Suppressor macrophage treated with lipopolysaccharide for 4 hours (primary cell): ENCODE measurements at places on chromosomes 4 and X.

DNA sequence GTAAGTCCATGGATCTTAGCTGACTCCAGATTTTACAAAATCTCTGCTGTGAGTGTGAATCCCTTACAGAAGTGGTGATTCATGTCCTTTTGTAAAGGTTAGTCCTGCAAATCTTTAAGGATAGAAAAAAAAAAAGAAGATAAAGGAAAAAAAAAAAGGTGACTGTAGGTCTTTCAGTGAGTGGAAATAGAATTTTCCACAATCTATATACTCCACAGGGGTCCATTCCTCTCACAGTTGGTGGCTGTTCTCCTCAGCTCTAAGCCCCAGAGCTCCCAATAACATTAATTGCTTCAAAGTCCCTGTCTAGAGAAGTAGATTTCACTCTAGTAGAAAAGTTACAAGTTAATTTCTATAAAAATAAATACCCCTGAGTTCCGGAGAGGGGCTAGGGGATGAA is 189.1 kb downstream of the NDST4 start:
- no peak for DNase-seq

DNA sequence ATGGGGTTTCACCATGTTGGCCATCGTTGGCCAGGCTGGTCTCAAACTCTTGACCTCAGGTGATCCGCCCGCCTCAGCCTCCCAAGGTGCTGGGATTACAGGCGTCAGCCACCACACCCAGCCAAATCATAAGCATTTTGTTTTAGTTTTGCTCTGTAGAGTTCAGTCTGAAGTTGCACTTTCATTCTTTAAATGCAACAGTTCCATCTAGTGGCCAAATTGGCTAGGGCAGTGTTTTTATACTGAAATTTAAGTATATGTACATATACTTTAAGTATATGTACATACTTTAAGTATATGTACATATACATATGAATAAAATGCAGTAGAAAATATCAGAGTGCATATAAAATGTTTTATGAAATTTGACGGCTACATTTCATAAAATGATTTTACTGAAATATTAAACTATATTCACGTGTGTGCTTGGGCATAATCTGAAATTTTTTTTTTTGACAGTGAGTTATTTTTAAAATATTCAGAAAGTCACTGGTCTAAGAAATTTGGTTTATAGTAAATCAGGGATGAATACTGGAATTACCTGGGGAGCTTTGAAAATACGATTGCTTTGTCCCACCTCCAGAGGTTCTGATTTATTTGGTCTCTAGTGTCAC is 145.5 kb downstream of the NWD2 start:
- peak; percentile 87 for DNase-seq

- no peak for DNase-seq
These were observed 192.4 kb upstream of the EDNRA start for GRCh38 chr4:147288512-147288911.

DNA sequence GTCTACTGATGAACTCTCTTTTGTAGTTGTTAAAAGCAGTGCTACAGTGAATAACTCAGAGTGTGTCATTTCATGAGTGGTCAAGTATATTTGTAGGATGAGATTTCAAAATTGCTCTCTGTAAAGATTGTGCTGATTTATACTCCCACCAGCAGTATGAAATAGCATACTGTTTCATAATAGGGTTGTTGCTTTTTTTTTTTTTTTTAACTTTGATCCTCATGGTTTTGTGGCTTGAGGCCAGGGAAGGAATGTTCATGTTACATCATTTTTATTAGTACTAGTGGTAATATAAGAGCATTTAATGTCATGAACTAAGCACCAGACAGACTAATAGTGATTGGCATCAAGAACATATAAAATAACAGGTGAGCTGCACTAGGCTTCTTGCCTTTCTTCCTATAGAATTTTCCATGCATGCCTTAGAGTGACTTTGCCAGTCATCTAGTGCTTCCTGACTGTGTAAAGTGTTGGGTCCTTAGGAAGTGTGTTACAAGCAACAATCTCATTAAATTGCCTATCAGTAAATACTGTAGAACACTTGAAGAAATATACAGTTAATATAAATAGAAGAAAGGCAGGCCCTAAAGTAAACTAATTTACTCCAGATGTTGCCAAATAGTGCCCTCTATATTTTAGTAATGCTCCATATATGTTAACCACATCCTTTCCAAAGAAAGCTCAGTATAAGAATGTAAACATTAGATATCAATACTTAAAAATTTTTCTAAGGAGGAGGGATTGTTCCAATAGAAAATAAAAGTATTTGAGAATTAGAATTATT is 38.6 kb upstream of the MSMO1 start:
- peak; percentile 52 for DNase-seq
